ENCODE measurements at places on chromosomes 7 and 10.
A peak's percentile ranks its signal among the peaks of the same experiment; 100 is the strongest.

DNA sequence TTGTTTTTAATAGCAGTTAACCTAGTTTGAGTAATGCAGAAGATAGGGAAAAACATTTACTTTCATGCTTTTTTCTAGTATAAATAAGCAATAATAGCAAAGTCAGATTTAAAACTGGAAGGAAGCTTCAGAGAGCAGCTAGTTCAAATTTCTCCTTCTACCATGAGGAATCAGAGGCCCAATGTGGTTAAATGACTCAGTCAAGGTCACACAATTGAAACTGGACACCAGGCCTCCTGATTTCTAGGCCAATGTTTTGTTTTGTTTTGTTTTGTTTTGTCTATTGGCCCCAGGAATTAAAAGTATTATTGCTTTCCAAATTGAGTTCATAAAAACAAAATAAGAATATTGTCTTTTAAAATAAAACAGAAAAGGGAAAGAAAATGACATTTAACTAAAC lies 122.3 kb downstream of the TRIL start:
- DNase-seq: no peak

- DNase-seq: no peak
Measured at GRCh38 chr7:44754802-44755697, 6.4 kb downstream of the ZMIZ2 start.

GRCh38 chr10:1674501-1674900 lies 62.8 kb downstream of the ADARB2 start:
- DNase-seq: no peak

GRCh38 chr10:30282221-30282620 lies 66.9 kb downstream of the MTPAP start:
- DNase-seq: no peak

- no peak for DNase-seq
Measured at GRCh38 chr7:152905949-152906348, 146.4 kb downstream of the ACTR3B start.

GRCh38 chr7:117889611-117890010 lies 16.4 kb upstream of the CTTNBP2 start:
- no peak for DNase-seq

DNA sequence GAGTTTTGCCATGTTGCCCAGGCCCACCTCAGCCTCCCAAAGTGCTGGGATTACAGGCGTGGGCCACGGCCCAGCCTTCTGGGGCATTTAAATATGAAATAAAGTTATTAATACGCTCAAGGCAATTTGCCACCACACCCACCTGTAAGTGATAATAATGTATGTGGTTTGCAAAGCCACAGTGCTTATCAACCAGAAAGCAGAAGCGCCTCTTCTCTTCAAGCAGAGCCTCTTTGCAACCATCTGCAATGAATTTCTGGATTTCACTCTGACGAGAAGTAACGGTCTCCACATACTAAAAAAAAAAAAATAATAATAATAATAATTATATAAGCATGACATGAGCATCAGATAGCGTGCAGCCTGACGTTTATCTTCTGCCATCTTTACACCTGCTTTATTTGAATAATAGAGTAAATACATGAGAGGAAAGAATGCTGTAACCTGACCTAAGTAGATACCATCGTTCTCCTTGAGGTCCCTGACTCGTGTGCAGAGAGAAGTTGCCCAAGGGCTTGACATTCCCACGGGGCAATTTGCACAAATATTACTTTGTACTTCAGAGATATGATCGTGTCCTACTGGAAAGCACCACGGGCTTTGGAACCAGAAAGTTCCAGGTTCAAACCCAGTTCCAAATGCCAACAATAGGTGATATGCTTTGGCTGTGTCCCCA lies 34.0 kb downstream of the BRI3 start:
- no peak for DNase-seq

DNA sequence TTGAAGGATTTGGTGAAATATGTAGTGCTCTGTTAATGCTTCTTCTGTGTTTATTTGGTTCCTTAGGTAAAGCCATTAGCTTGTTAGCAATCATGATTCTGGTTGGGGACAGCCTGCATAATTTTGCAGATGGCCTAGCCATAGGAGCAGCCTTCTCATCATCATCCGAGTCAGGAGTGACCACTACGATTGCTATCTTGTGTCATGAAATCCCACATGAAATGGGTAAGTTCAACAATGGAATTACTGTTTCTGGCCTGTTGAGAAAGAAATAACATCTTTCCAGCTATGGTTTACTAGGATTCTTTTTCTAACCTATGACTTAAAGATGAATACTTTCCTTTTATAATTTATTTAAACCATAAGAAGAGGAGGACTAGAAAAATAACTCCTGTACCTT lies 48.9 kb downstream of the SLC39A12 start:
- DNase-seq: no peak

- DNase-seq: no peak
Measured at GRCh38 chr7:37920305-37920848, at the start of gene EPDR1. Gene EPDR1 (plus strand): TSS chr7:37920640. CDS start chr7:37920940, 300 bp downstream.

DNA sequence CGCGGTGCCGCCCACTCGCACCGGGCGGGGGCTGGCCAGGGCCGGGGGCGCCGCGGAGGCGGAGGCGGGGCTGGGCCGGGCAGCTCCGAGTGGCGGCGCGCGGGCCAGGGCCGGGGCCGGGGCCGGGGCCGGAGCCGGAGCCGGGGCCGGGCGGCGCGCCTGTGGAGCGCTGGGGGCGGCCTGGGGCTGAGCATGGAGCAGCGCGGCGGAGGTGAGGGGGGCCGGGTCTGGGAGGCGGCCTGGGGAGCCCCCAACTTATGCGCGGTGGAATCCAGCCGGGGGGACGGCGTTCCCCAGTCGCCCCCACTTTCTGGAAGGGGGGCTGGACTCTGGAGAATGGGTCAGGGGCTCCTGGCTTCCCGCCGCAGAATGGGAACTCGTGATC lies at the start of gene LZTS2:
TSS of gene LZTS2 (plus strand) at position 67 of the 385 bp plus-strand sequence. CDS start 2,731 bp downstream, outside the sequence.
- no peak for DNase-seq

DNA sequence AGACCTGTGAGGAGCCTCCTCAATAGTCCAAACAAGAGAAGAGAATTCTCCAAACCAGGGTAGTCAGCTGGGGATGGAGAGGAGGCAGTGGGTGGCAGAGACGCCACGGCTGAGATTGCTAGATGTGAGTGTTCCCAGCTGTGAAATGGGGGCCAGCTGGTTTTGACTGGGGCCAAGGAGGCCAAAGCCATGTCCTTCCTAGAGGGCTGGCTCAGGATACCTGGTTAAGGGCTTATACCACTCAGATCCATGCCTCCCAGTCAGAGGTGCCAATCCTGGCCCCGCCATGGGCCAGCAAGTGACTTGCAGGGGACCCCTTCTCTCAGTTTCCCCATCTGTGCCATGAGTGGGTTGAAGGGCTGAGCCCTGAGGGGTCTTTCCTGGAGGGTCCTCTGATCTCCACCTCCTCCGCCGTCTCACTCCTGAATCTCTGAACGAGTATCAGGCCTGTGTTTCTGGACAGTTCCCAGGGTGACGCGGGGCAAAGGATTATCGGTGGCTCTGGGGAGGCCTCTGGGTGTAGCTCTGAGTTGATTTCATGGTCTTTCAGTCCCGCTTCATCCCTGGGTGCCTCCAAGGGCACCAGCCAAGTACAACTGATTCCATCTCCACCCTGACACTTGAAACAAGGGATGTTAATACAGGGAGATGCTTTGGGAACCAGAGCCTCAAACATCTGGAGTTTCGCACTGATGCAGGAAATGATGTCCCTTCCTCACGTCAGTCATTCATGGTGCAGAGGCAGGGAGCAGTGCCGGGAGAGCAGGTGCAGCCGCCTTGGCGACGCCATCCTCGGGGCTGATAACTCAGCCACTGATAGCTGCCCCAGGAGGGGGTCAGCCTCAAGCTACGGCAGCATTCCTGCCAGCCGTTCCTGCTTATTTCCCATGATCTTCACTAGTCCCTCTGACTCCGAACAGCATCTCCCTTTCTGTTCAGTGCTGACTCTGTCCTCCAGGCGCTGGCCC lies 126.7 kb downstream of the RGS10 start:
- no peak for DNase-seq

DNA sequence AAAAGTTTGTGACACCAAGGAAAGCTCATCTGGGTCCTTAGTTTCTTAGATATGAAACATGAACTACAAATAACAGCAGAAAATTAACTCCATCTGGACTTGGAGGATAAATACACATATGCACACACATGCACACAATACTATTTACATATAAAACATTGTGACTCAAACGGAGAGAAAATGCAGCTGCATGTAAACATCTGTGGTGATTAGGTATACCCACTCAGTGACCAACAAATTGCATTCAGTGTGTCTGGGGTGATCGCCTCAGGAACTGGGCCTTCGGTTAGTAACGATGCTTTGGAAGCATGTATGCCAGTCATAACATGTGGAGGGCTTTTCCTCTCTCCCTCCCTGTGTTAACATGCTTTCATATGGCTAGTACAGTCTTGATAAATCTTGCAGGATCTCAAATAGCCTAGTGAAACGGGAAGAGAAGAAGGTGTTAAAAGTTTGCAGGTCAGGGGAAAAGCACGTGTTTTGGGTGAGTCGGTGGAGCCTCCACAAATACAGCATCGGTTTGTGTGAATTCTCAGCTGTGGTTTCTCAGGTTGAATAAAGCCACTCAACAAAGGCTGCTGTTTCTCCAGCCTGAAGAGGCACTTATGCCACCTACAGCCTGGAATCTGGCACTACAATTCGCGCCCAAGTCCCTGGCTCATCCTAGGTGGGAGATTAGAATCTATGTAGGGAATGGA lies 8.7 kb upstream of the GLRX3 start:
- peak; percentile 75 for DNase-seq

- DNase-seq: no peak
Measured at GRCh38 chr10:46528675-46529615, 27.5 kb downstream of the GPRIN2 start.

- DNase-seq: no peak
Measured at GRCh38 chr10:97102441-97102840, 83.3 kb downstream of the SLIT1 start.
